ENCODE measurements at places on chromosomes 11 and 22.

DNA sequence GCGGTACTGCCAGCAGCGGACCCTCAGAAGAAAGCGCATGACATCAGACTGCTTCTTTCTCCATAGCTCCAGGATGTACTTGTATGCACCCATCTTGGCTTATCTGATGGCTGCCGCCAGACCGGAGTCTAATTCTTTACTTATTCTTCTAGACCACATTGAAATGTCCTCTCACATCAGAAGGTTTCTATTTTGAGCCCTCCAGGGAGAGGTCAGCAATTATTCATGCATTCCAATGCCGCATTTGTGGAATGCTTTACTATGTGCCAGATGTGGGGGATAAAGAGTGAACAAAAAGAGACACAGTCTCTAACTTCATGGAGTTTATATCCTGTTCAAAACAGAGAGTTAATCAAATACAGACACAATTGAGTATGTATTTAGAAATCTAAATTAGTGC lies 230.1 kb downstream of the MIAT start:
- DNase-seq, result no peak

DNA sequence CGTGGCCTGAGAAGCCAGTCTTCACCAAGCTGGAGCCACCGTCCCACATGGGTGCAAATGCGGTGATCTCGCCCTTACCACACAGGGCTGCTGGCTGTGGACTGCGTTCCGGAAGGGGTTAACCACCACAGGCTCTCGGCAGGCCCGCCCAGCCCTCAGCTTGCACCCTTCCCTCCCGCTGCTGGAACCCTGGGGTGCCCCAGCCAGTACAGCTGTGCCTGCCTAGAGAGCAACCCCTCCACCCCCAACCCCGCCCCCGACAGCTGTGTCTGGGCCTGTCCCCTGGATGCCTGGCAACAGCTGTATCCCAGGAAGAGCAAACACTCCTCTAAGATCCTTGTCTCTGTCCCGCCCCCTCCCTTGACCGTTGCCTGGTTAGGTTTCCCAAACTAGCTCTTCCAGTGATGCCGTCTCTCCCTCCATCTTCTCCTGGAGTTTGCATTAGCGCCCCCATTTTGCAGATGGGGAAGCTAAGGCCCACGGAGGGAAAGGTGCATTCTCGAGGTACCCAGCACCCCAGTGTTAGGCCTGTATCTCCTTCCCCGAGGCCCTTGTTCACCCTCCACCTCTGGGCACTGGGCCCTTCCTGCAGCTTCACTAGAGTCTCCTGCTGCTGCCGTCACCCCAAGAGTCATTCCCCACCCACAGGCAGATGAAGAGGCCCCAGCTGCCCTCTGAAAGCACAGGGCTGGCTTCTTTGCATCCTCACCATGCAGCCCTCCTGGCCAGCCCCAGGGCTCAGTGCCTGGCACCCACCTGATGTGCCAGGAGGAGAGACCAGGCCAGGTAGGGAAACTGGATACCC lies 12.6 kb upstream of the COX8A start:
- no peak for DNase-seq

- DNase-seq, result no peak
These were observed 547.9 kb downstream of the BUD13 start for GRCh38 chr11:116224889-116225200.

- no peak for DNase-seq
These were observed 6.4 kb downstream of the HIPK3 start for GRCh38 chr11:33263549-33263948.

GRCh38 chr11:17416492-17416891 lies 28.0 kb upstream of the KCNJ11 start:
- DNase-seq, result no peak

DNA sequence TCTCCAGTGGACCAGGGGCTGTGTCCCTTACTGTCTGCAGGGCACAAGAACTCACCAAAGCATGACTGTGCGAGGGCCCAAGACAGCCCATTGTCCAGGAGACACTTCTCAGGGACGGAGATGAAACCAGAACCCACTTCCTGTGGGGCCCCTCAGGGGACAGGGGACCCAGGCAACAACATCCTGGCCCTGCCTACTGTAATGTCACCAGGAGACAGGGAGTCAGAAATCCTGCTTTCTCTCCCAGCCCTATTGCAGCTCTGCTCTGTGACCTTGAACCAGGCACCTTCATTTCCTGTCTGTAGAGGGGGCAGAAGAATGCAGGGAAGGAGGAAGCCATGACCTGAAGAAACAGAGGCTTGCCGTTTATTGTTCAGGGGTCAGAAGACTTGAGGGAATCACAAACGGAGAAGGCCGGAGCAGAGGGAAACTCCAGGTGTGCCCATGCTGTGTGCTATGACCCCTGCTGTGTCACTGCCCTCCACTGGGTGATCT lies 98.0 kb downstream of the NAT10 start:
- peak; percentile 48 for DNase-seq

DNA sequence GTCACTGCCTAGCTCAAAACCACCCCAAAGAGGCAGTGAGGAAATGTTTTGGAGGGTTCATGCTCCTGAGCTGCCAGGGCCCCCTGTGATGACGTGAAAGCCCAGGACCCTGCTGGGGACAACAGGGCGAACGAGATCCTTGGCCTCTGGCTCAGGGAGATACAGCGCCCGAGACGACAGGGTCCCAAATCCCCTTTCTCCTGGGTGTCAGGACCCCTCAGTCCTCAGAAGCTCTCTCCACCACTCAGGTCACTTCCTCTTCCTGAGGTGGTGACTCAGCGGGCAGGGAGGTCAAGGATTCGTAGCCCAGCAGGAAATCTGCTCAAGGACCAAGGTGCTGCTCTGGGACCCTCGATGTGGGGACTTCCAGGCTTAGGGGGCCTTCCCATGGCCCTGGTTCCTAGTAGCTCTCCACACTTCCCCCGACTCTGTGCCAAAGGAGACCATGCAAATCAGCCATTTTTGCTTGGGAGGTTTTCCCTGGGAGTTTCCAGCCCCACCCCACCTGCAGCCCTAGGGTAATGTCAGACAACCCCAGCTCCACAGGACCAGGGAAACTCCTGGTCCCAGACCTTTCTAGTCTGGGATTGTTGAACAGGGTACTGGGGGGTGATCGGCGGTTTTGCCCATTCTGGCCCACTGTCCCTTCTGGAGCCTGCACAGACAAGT lies 12.8 kb downstream of the BCL9L start:
- DNase-seq, result no peak

DNA sequence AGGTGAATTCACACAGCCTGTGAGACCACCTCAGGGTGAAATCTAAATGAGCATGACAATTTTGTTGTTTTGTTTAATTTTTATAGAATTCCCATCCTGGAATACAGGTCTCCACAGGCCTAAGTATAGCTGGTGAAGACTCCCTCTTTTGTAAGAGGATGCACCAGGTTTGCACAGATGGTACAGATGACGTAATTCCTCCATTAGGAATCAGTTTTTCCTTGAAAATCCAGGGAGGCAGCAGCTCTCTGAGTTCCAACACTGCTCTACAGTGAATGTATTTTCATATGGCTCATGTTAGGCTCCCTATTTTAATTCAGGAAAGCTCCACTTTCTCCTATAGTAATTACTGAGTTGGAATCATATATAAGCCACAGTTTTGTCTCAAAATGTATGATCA lies 47.2 kb downstream of the USP28 start:
- DNase-seq, result no peak
